Effector CD8-positive, alpha-beta T cell (primary cell): ENCODE measurements at places on chromosomes 16 and 17.

DNA sequence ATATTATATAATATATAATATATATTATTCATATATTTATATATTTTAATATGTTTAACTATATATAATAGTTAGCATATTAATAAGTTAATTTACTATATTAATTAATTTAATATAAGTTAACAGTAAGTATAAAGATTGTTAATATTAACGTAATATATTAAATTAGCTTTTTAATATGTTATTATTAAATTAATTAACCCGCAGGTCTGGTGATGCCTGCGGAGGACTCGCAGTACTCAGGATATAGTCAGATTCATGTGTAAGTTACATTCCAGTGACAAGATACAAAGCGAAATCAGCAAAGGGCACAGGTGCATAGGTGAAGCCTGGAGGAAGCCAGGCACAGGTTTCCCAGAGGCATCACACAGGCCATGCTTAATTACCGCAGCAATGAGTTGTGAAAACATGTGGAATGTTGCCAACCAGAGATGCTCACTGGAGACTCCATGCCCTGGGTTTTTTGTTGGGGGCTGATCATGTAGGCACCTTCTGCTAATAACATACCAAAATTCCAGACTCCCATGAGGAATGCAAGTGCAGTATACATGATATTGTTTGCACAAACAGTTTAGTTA is 130.4 kb upstream of the MPHOSPH6 start:
- no peak for DNase-seq

- no peak for DNase-seq
These were observed 216.3 kb downstream of the SPECC1 start for GRCh38 chr17:20225162-20226115.

- no peak for DNase-seq
These were observed 56.9 kb upstream of the LGALS9 start for GRCh38 chr17:27573971-27574525.

GRCh38 chr16:47055136-47055885 is 81.8 kb upstream of the DNAJA2 start:
- DNase-seq: no peak

GRCh38 chr17:41103896-41104295 is 1.3 kb upstream of the KRTAP4-9 start:
- no peak for DNase-seq

- DNase-seq: no peak
These were observed 5.1 kb downstream of the PHF12 start for GRCh38 chr17:28946239-28946638.

GRCh38 chr16:48535831-48536613 is 74.0 kb downstream of the N4BP1 start:
- DNase-seq: no peak

DNA sequence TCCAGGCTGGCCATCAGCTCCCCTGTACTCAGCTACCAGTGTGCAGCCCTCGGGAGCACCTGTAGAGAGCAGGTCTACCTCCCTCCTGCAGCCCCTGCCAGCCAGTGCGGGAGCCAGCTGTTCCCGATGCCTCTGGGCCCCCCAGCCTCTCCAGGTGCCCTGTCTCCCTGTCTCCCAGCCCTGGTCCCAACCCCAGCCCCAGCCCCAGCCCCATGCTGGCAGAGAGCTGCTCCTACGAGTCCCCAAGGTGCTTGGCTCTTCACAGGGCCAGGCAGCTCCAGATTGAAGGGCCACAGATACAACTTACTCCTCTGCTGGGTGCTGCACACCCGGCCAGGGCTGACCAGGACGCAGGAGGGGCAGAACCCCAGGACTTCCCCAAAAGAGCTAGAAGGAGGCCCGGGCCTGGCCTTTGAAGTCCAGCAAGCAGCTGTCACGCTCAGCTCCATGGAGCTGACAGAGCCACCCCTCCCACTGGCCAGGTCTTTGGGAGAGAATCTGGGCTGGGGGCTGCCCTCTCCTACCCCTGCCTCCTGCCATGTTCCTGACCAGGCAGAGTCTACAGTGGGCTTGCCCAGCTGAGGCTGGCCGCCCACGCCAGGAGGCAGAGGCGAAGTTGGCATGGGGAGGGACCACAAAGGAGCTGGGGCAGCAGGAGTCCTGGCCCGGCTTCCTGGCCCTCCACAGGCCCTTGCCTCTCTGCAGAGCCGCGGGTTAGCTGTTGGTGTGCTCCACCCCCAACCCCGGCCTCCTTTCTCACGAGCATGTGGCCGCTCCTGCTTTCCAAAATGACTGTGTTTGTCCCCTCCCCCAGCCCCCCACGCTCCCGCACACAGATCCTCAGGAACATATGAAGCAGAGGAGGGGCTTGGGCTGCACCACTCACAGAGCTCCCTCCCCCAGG is 9.5 kb upstream of the ADAM11 start:
- no peak for DNase-seq

DNA sequence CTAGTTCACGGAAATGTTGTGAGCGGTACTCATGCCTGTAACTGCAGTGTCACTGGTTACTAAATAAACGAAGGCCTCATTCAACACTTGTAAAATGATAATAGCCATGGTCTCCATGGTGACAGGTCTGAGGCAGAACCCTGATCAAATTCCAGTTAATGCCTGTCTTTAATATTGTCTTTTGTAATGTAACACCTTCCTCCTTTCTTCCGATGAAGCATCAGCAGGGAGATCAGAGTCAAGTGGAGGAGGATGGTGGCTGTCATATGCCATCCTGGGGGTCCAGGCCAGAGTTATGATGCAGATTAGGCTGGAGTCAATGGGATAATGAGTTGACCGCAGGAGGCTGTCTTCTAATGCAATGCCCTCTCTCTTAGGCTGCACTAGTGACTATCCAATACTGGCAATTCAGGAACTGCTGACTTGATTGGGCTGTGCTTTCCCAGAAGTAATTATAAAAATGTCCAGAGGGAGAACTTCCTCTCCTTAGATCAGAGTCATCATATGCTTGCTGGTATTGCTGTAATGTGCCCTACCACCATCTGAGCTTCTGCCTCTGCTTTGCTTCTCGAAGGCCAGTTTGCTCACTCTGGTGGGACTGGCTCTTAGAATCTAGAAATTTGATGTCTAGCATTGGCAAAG is 419.1 kb downstream of the CA10 start:
- no peak for DNase-seq

DNA sequence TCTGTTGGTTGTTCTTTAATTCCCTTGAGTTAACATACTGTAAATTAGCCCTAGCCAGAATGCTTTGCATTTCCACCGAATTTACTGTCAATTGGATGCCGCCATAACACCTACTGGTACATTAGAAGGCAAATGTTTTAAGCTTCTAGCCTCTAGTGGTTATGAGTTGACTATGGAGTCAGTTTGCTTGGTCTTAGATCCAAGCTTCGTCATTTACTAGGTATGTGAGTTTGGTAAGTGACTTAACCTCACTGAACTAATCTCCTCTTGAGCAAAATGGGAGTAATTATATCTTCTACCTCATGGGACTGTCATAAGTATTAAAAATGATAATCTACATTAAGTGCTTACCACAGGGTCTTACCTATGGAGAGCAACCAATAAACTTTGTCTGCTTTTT is 20.4 kb upstream of the CDH11 start:
- DNase-seq: no peak

GRCh38 chr17:78853926-78854394 is 13.3 kb upstream of the USP36 start:
- DNase-seq: no peak

DNA sequence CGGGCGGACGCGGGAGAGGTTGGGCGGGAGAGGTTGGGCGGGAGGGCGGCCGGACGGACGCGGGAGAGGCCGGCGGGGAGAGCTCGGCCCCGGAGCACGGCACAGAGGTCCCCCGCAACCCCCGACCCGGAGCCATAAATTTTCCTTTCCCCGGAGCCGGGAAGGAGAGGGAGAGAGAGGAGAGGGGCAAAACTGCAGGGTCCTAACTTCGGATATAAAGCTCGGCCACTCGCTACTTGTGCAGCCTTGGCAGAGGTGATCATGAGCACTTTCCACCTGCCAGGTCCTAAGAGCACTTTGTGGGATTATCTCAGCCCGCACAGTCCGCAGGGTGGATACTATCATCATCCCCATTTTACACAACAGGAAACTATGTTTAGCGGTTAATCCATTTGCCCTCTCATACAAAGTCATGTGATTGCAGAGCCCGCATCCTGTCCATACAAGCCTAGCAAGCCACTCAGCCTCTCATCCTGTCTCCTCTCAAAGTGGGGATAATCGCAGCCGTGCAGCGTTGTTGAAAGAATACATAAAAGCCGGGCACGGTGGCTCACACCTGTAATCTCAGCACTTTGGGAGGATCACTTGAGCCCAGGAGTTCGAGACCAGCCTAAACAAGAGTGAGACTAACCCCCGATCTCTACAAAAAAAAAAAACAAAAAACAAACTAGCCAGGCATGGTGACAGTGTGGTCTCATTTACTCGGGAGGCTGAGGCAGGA is 780 bp upstream of the DCAKD start:
- DNase-seq: peak; percentile 23

DNA sequence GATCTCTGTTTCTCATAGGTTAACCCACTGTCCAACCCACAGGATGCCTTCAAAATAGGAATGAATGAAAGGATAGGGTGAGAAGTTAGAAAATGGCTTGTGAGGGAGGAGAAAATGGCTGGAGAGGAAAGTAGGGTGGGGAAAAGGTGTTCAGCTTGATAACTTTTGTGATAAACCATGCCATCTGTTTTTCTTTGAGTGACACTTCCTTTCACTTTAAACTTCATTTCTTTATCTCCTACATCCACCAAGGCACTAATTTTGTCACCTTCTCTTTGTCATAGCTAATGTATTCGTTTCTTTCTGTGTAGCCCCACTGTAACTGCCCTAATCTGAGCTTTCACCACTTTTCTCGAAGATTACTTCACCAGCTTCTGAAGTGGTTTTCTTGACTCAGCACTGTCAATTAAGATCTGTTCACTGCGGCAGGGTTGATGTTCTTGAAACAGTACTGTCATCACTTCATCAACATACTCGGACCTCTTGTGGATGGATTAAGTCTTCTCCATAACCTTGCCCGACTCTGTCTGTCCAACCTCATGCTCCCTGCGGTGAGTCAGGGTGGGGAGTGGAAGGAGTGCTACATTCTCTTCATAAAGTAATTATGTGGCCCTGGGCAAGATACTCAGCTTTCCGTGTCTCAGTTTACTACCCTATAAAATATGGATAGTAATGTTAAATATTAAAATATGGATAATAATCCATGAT is 5.5 kb upstream of the KRT10 start:
- no peak for DNase-seq

GRCh38 chr16:78836802-78837491 is 737.5 kb downstream of the WWOX start:
- DNase-seq: no peak

DNA sequence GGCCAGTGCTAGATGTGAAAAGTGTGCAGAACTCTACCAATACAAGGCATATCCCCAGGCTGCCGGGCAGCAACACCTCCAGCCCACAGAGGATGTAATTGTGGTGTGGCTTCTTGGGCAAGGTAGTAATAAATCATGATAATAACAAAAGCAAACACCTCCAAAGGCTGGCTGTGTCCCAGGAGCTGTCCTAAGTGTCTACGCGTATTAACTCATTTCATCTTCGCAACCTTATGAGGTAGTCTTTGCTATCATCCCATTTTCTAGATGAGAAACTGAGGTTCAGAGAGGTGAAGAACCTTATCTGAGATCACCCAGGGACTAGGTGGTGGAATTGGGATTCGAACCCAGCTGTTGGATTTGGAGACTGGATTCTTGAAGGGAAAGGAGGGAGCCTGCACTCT is 5.3 kb downstream of the PDK2 start:
- no peak for DNase-seq

DNA sequence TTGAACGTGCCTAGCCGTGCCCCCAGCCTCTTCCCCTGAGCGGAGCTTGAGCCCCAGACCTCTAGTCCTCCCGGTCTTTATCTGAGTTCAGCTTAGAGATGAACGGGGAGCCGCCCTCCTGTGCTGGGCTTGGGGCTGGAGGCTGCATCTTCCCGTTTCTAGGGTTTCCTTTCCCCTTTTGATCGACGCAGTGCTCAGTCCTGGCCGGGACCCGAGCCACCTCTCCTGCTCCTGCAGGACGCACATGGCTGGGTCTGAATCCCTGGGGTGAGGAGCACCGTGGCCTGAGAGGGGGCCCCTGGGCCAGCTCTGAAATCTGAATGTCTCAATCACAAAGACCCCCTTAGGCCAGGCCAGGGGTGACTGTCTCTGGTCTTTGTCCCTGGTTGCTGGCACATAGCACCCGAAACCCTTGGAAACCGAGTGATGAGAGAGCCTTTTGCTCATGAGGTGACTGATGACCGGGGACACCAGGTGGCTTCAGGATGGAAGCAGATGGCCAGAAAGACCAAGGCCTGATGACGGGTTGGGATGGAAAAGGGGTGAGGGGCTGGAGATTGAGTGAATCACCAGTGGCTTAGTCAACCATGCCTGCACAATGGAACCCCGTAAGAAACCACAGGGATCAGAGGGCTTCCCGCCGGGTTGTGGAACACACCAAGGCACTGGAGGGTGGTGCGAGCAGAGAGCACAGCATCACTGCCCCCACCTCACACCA is 724 bp downstream of the GAA start:
- DNase-seq: no peak

DNA sequence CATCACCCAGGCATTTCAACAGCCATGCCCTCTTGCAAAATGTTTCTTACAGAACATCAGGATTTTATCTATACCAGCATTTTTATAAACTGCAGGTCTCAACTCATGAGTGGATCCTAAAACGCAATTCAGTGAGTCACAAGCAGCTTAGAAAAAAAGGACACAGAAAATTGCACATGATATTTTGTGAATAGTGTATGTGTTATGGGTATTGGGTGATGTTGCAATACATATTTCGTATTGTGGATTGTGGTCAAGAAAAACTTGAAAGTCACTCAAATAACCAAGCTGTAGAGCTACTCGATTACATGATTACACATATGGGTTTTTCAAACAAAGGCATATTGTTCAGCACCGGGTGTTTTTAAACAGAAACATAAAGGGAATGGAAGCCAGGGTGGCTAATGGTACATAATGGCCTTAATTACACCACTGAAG is 1.4 kb downstream of the WIPI1 start:
- no peak for DNase-seq

DNA sequence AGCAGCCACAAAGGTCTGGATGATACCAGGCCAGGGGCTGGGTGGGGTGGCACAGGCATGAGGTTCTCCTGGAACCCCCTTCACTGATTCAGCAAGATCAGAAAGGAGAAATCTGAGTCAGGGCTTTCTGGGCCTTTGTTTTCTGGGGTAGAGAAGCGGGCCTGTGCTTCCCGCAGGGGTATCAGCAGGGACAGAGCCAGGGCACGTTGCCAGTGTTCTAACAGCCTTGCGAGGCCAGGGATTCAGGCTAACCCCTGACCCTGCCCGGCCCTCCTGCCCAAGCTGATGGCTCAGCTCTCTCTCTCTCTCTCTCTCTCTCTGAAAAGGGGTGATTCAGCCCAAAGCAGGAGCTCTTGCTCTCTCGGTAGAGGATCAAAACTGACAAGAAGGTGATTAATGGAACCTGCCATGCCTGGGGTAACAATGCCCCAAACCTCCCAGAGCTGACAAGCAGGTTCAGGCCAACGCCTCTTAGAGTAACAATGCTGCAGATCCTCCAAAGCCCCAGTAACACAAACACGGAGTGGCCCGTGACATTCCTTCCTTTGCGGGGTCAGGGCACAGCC is 2.0 kb upstream of the KRT13 start:
- no peak for DNase-seq

- no peak for DNase-seq
These were observed 23.6 kb upstream of the G6PC1 start for GRCh38 chr17:42877037-42877436.
